Activated CD8-positive, alpha-beta memory T cell treated with anti-CD3 and anti-CD28 coated beads for 4 hours (primary cell): ENCODE measurements at places on chromosomes 12 and 14.

GRCh38 chr14:49526101-49526500, 60.1 kb downstream of the RPS29 start:
- DNase-seq: no peak

- DNase-seq: no peak
These were observed 34.8 kb downstream of the NFKBIA start for GRCh38 chr14:35369701-35370191.

DNA sequence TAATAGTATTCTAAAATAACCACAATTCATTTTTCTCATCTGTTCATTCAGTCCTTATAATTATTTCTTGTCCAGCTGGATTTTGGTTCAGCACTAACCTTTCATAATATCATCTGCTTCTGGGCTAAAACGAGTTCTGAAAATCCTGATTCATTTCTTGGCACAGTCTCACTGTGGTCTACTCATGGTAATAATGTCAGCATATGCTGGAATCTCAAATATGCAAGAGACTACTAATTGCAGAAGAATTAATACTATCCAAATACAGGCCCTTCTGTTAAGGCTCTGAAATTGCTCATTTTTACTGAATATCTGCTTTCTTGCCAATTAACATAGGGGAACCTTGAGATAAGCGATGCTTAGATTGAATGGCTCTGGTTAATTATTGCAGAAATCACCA, 597.1 kb downstream of the RPL10L start:
- no peak for DNase-seq

- no peak for DNase-seq
These were observed 3.9 kb downstream of the KRT79 start for GRCh38 chr12:52829986-52830770.

- no peak for DNase-seq
These were observed 54.3 kb downstream of the MAP3K9 start for GRCh38 chr14:70754991-70755390.

DNA sequence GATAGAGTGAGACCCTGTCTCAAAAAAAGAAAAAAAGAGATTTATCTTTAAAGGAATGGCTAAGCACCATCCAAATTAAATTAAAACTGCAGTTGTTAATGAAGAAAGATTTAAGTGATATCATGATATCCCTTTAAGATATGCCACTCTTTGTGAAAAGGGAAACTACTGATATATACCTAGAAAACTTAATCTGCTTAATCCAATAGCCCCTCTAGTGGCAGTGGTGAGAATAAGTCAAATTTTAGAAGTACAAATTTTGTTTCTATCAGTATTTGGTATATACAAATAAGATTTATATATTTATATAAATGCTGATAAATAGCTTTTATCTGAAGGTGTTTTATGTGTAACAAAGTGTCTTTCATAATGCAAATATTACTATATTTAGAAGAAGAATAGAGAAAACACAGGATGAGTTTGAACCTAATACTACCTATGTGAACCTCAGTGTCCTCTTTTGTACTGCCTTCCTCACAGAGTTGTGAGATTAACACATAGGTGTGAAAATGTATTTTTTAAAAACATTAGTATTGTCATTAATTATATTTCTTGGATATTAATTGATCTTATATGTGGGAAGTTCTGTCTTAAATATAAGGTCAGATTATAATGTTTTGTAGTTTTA, 51.4 kb upstream of the GARIN2 start:
- DNase-seq: no peak

DNA sequence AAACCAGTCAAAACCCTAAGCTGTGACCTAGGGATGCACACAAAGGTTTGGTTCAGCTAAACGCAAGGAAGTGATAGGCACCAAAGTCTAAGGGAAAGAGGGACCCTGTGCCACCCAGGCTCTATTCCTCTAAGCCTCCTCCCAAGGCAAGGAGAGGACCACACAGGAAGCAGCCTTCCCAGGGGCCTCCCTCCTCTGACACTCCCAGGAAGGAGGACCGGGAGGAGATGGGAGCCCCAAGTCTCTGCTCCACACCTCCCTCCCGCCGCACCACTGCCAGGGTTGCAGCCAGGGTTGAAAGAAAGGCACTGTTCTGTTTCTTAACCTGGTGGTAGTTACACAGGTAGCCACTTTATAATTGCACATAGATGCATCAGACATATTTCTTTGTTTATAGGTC, 21.9 kb downstream of the TCHP start:
- DNase-seq: no peak

DNA sequence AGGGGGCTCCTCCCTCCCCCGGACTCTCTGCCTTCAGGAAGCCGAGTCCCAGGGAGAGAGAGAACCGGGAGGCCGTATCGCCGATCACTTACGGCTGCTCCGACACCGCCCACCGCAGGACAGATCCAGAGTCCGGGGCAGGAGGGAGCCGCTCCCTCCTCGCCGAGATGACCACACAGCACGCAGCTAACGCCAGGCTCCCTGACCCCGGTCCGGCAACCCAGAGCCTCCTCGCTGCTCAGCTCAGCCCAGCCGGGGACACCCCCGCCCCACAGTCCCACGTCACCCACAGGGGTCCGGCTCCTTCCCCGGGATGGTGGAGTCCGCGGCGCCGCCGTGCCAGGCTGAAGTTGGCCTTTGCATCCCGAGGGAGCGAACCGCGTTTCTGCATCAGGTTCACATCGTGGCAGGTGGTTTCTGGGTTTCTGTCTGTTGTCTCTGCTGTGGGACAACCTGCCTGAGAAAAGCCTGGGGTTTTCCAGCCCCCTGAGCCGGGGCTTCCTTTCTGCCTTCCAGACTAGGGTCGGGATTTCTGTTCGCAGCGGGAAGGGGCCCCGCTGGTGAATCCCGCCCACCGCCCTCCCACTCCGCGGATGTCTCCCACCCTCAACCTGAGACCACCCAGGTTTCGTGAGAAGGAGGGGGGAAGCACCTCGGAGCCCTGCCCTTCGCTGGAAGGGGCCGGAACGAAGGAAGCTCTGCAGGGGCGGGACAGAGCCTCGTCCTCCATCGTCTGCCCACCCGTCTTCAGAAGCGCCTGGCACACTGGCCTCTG, 61.2 kb downstream of the NOC4L start:
- DNase-seq: no peak

DNA sequence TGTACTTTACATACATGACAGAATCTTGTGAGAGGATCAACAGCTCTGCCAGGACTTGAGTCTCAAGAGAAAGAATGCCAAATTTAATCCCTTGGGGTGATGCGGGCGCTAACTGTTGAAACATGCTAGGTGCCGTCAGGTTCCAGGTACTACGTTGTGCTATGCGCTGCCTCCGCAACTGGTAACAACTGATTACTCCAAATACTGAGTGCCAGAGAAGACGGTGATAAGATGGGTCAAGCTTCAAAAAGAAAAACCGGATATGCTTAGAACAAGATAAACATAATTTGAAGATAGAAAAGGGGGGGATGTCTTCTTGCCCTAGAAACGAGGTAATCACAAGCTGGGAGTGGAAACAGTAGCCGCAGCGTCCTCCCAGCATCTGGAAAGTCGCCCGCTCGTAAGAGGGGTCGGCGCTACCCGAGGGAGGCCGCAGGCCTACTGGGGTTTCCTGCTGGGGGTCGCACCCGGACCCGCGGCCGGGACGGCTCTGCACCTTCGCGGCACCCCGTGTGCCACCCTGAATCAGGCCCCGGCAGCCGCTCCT, 678 bp downstream of the ZBTB25 start:
- no peak for DNase-seq

GRCh38 chr12:109535863-109536250, 37.4 kb downstream of the MMAB start:
- DNase-seq: no peak

DNA sequence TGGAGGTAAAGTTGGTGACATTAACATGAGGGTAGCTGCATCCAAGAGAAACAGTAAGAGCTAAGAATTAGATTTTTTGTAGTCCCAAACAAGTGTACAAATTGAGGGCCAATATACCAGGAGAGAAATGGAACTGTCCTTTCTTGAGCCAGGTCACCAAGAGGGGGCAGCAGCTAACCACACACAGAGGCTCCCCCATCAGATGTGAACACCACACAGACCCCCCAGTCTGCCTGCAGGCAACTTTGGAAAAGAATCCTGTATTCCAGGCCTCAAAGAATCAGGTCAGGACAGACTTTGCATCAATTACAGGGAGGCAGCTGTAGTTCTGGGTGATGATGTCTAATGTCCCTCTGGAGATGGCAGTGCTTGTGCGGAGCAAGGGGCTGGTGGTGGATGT, 77.9 kb downstream of the SPTB start:
- DNase-seq: no peak

DNA sequence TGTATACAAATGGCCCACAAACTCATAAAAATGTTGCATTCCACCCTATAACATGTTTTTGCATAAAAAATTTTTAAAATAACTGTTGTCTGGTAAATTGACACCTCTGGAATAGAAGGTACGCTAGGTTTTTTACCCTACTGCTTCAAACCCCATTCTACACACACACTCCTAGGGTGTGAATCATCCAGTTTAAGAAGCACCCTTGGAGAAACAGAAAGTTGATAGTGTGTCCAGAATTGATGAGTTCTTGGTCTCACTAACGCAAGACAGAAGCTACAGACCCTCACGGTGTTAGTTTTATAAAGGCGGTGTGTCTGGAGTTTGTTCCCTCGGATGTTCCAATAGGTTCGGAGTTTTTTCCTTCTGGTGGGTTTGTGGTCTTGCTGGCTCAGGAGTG, 158.5 kb downstream of the KLRB1 start:
- DNase-seq: no peak

DNA sequence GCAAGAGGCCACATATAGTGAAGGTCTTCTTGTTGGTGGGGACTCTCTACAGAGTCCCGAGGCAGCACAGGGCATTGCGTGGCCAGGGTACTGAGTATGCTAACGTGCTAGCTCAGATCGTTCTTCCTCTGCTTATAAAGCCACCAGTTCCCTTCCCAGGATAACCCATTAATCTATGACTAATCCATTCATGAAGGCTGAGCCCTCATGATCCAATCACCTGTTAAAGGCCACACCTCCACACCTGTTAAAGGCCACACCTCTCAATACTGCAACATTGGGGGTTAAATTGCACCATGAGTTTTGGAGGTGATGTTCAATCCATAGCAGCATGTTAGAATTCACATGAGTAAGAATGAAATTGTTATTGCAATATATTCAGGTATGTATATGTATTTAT, 12.8 kb upstream of the YARS2 start:
- no peak for DNase-seq

DNA sequence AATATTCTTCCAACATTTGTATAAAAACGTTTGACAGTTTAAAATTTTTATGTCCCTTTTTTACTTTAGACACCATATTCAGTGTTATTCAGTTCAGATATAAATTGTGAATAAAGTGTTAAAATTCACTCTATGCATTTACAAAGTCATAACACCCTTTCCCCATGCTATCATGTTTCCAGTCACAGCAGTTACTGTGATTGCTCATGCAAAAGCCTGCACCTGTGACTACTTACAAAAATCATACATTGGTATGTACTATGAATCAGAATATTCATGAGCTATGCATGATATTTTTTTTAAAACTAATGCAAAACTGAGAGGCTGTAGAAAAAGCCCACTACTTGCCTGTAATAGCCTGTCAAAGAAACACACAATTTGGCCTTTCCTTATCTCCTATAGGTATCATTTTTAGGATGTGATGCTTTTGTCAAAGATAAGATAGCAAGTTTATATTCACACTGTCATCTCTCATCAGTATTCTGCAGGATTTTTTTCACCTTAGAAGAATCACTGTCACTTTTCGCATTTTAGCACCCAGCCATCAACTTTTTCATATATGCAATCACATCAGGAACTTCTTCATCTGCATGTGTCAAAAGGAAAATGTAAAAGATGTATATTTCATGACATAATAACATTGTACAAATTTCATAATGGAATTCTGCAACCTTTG, 443.2 kb downstream of the C12orf50 start:
- DNase-seq: no peak

- no peak for DNase-seq
These were observed 1.8 kb upstream of the CDK17 start for GRCh38 chr12:96402061-96402460.

DNA sequence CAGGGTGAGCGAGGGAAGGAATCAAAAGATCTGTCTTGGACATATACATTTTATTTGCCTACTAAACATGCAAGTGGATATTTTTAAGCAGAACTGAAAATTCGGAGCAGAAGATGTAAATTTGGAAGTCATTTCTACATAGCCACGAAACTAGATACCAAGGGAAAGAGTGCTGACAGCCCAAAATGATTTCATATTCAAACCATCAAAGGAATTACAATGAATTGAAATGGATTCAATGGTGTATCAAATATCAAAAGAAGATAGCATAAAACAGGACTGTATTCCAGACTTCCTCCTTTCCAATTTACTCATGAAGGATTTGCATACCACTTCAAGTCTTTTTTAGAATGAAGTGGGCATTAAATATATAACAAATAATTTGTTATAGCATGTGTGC, 313.5 kb upstream of the KITLG start:
- no peak for DNase-seq

GRCh38 chr12:100473050-100473715, 483 bp upstream of the NR1H4 start:
- no peak for DNase-seq

DNA sequence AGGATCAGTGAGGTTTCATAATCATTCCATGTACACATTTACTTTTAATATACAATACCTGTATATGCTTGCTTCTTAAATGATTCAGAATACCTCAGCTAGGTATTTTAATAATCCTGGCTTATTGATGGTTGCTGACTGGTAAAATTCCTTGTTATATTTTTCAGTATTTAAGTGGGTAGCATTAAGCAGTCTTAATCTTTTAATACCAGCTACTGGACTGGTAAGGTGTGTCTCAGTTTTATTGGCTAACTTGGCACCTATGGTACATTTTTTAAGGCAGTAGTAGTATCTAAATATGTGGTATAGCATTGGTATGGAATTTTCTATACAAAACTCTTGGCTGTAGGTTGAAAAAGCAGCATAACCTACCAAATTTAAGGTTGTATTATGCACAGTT, 96.6 kb downstream of the RAD52 start:
- DNase-seq: no peak

DNA sequence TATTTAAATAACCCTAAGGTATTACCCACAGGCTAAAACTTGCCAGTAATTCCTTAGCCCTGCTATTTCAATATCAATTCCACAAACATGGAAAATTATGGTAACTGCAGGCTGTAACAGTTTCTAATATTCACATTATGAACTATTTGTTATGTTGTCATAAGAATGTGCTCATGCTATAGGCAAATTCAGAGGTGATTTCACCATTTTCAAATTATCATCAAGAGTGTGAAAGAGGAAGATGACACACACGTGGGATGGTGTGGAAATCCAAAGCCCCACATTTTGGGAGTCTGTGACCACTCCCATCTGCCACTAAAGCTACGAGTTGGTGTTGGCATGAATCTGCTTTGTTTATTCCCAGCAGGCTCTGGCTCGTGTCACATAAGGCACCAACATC, 5.9 kb upstream of the MYO1A start:
- DNase-seq: no peak
